Germinal center (tissue), 1 donor: ENCODE measurements at places on chromosomes 6 and 20.

DNA sequence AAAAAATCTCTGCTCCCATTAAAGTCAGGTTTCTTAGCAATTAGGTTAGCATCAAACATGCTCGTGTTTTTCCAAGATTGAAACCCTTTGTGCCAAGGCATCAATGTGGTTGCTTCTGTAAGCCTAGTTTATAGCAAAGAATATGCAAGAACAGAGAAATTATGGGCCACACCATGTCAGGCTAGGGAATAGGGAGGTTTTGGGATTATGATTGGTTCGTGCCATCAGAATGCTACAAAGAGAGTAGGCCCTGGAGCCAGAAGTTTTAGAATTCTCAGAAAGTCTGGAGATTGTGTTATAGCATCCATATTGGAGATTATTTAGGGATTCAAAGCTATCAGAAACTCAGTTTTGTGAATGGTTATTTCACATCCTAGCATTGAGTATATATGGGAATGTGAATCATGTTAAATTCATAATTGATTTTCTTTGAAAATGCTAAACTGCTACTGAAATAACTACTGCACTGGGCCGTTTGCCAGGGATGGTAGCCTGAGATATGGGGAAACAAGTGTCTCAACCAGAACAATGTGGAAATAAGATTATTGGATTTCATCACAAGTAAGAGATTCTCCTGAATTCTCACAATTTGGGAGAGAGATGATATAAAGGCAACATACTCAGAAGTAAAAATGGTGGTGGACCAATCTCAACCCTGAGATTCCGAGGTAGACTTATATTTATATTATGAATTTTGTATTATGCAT is 45.3 kb downstream of the ZNF292 start:
- no peak for DNase-seq

DNA sequence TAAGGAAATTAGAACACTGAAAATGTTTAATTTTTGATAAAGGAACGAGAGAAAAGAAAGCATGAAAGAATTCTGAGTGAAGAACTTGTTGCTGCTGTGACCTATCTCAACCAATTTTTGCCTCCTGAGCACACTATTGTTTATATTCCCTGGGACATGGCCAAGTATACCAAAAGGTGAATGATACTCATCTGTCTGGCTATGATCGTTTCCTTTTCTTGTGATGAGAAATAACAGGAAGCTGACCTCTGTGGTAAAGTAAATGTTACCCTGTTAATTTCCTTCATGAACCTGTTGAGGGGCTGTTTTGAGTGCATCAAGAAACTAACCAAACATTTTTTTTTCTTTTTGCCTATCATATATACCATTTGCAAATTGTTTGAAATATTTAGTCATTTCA is 69.1 kb downstream of the FIG4 start:
- DNase-seq: no peak

DNA sequence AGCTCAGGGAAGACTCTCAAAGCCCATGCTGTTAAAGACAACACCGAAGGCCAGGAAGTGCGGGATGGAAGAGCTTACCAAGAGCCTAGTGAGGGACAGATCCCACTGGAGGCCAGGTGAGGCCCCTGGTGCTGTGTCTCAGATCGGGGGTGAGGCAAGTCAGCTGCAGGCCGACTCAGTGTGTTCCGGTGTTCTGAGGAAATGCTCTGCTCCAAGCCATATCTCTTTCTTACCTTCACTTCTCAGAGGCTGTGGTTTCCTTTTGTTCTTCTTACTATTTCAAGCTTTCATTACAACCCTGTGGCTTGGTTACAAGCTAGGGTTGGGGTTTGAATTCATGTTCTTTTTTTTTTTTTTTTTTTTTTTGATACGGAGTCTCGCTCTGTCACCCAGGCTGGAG is 114.3 kb upstream of the ZFP64 start:
- no peak for DNase-seq

DNA sequence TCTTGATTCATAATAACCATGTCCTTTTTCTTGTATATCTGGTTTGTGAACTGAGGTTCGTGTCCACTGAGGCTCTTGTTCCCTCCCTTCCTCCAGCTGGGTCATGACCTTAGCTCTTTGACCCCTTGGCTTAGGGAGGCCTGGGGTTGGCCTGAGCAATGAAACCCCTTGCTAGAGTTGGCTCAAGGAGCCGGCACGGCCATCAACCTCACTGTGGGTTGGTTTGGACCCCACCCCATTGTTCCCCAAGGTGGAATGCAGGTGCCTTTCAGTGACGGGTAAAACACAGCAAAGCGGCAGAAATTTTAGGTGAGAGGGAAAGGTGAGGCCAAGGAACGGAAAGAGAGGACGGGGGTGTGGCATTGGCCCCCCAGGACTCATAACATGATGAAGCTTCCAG is 44.5 kb upstream of the PHACTR3 start:
- no peak for DNase-seq

- no peak for DNase-seq
Measured at GRCh38 chr6:12162213-12162612, 127.9 kb upstream of the EDN1 start.

GRCh38 chr6:144777249-144777648 is 492.1 kb downstream of the UTRN start:
- no peak for DNase-seq

GRCh38 chr6:170108890-170109587 is 181.8 kb downstream of the DLL1 start:
- DNase-seq: no peak

DNA sequence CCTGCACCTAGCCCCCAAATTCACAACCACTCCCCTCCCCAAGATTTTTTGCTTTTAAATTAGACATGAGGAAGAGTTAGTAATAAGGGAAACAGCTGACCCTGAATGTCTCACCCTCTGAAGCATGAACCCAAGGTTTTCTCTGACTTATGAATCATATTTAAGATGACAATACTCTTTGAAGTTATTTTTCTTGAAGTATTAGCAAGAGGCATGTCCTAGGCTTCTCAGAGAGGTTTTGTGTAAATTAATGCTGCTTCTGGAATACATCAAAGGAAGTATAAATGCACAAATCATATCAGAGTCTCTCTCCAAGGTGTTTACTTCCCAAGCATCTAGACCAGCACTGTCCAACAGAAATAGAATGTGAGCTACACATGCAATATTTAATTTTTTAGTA is 408.1 kb upstream of the MARCKS start:
- DNase-seq: no peak

GRCh38 chr6:126539022-126539421 is 199.1 kb downstream of the CENPW start:
- no peak for DNase-seq

DNA sequence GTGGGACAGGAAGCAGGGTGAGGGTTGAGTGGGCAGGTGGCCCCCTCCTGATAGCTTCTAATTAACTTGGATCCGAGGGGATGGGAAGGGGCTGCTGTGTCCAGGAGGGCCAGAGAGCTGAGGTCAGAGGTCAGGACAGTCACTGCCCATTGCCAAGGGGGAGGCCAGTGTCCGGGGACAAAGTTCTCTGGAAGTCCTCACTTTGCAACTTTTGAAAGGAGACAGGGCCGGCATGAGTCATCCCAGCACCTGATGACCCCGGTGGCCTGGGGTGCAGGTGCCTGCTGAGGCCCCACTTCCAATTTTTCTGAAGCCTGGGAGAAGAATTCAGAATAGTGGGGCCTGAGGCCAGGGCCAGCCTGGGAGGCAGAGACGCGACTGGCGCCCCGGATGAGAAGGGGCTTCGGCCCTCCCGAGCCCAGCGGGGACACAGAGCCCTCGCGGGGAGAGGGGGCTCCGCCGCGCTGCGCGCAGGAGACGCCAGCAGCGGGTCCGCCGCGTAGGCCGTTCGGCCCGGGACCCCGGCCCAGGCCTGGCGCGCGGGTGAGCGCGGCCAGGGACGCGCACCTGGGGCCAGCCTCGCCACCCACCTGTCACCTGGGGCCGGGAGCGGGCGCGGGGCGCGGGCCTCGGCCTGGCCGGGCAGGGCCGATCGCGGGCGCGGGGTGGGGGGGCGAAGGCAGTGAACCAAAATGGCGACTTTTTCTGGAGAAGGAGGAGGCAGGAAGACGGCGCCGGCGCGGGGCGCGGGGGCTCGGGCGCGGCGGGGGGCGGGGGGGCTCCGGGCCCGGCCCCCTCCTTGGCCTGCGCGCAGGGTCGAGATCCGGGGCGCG is 586 bp downstream of the ZNF512B start:
- DNase-seq: no peak

DNA sequence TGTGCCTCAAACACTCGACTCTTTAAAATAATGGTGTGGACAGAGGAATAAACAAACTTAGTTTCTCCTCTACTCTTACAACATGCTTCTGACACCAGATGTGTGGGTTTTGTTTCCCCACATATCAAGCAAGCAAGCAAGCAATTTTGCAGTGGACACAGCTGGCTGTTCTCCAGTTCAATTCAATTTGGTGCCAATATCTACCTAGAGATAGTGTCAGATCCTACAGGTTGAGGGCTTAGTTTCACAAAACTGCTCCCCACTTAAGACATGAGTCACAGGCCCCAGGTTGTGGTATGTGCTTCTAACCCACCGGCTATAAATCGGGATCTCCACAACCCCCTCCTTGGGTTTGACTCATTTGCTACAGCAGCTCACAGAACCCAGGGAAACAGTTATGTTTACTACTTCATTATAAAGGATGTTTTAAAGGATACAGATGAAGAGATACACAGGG is 131.4 kb upstream of the TRAF3IP2 start:
- DNase-seq: no peak

GRCh38 chr6:124791156-124791555 is 171.1 kb upstream of the RNF217 start:
- no peak for DNase-seq

GRCh38 chr6:32337186-32337805 is 34.4 kb downstream of the TSBP1 start:
- no peak for DNase-seq
